Putamen (tissue), 1 donor: ENCODE measurements at places on chromosomes 12 and 14.

GRCh38 chr14:59036134-59036533, 152.3 kb upstream of the DAAM1 start:
- no peak for DNase-seq

DNA sequence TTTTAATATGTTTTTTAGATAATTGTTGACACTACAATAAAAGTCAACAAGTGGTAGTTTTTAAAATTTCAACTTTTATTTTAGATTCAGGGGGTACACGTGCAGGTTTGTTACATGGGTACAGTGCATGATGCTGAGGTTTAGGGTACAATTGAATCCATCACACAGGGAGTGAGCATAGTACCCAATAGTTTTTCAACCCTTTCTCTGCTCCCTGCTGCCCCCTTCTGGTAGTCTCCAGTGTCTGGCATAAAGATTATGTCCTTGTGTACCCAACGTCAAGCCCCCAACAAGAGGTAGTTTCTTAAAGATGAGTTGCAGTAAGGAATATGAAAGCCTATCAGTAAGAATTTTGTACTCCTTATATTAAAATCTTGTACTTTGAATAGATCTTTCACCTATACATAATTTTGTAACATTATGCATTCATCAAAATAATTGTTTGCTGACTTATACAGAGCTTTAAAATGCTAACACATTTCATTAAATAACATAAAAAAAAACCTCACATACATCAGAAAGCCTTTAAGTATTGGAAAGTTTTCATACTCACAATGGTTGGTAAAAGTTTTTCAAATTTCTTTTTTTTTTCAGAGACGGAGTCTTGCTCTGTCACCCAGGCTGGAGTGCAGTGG, 5.4 kb upstream of the RALGAPA1 start:
- DNase-seq: peak; percentile 29

- no peak for DNase-seq
Observed at GRCh38 chr12:120847392-120847791, 56.8 kb downstream of the SPPL3 start.

DNA sequence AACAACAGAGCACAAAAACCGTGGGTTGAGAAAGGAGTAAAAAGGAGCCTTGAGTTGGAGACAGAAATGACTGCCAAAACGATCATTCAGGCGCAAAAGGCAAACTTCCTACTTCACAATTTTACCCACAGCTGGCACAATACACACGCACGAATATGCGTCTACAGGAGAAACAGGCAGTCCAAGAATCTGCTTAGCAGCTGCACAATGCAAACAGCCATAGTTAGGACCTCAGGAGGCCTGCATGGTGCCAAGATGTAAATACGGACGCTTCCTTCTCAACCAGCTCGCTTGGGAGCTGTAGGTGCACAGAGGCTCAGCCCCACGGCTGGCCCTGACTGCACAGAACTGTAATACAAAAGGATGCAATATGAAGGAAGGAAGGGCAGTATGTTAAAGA, 250.1 kb upstream of the CAND1 start:
- no peak for DNase-seq

DNA sequence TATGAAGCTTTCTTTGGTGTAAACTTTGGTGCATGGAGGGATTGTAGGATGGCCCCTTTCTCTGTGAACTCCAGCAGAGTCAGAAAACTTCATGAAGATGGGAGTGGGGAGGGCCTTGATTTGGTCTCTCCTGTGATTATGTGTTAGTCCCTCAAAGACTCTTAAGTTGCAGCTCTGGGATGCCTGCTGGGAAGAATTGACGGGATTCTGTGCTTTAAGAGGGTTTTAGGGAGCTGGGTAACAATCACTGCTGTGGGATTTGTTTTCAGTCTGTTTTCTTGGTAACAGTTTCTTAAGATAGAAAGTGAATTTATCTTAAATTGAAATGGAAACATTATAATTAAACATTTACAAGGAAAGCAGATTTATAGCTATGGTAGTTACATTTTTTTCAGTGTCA, 378.1 kb downstream of the AACS start:
- DNase-seq: no peak

GRCh38 chr14:87705439-87705896, 287.5 kb downstream of the GALC start:
- DNase-seq: no peak

GRCh38 chr14:63499701-63500250, 43.4 kb downstream of the PPP2R5E start:
- no peak for DNase-seq

DNA sequence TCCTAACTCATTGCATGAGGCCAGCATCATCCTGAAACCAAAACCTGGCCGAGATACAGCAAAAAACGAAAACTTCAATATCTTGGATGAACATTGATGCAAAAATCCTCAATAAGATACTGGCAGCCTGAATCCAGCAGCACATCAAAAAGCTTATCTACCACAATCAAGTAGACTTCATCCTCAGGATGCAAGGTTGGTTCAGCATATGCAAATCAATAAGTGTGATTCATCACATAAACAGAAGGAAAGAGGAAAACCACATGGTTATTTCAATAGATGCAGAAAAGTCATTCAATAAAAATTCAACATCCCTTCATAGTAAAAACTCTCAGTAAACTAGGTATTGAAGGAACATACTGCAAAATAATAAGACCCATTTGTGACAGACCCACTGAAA, 56.5 kb upstream of the PPFIA2 start:
- no peak for DNase-seq

GRCh38 chr14:75411214-75411540, 16.6 kb upstream of the JDP2 start:
- DNase-seq: no peak

DNA sequence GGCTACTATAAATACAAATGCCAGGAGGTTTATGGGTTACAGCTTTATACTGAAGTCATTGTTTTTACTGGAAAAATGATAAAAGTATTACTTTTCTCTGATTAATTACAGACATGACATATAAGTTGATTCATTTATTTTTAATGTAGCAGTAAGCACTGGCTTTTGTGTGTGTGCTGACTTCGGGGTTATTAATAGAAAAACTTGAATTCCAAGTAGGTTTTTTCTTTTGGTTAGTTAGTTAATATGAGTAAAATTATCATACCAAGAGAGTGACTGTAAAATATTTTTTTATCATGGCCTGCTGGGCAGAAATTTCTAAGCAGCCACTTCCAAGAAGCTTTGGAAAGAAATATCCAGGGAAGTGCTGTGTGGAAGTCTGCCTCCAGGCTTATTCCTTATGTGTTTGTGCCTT, 56.4 kb downstream of the IFT81 start:
- DNase-seq: no peak

DNA sequence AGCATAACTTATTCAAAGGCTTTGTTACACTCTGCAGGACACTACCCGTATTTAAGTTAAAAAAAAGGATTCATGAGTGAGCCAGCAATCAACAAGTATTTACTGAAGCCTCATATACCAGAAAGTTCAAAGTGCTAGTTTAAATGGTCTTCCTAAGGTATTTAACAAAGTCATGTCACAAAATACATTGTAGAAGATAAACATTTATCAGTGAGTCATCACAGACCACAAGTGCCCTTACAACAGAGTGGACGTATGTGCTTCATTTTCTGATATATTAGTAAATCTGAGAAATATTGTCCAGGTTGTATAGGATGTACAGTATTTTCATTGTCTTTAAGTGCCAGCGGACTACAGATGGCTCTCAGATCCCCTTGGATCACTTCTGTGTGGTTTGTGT, 24.2 kb downstream of the FLRT2 start:
- DNase-seq: no peak

DNA sequence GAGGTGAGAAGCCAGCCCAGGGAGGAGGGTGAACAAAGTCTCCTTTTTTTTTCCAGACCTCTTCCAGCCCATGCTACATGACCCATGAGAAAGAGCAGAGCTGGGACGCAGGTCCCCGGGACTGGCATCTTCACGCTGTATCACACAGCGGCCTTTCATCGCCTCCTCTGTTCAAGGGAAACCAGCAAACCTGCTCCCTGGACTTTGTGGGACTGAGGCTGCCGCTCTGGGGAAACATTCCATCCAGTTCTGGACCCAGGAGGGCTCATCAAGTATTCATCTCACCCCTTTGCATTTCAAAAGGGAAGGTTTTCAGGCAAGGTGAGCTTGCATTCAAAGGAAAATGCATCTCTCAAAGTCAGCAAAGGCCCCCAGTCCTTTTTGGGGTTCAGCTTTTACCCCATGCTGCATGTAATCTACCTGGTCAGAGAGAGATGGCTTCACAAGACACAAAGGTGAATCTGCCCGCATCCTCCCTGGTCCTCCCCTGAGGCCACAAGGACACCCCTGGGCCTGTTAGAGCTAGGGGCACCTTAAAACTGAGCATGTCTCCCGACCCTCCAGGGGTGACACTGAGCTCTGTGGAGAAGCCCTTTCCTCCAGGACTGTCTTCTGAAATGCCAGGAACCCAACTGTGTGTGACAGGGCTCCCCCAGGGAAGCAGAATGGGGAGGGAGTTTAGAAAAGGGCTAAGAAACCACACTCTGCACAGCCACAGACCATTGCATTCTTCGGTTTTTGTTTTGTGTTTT, 21.2 kb upstream of the MEG3 start:
- no peak for DNase-seq

GRCh38 chr14:50605766-50606165, 45.8 kb downstream of the ATL1 start:
- no peak for DNase-seq

GRCh38 chr12:107318806-107319532, 225.6 kb upstream of the CRY1 start:
- no peak for DNase-seq

DNA sequence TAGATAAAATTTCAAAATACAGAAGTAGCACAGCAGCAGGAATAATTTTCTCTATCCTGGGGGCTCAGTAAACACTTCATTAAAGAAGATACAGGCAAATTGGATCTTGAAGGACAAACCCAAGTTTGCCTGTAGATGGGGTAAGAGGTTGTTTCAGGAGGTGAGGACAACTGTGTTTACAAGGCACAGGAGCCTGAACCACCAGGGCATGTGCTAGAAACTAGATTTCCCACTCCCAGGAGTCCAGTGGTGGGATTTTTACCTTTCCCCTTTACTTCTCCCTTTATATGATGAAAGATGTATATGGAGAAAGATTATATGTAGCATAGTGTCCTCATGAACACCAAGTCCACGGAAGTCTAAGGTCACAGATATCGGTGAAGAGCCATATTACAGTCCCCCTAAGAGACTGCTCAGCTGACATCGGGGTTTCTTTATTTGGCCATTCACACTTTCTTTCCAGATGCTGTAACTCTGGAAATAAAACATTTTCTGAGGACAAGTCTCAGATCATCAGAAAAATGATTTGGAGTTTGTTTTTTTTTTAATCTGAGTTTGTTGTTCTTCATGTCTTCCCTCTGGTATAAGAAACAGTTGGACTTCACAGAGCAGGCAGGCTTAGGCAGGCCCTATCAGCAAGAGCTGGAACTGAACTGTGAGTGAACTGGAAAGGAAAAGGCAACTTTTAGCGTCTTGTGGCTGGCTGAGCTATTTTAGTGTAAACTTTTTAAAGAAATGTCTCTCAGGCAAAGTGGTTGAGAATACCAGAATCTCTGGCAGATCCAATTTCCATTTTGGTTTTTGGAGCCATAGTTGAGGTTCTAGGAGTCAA, 8.0 kb upstream of the EVL start:
- no peak for DNase-seq

DNA sequence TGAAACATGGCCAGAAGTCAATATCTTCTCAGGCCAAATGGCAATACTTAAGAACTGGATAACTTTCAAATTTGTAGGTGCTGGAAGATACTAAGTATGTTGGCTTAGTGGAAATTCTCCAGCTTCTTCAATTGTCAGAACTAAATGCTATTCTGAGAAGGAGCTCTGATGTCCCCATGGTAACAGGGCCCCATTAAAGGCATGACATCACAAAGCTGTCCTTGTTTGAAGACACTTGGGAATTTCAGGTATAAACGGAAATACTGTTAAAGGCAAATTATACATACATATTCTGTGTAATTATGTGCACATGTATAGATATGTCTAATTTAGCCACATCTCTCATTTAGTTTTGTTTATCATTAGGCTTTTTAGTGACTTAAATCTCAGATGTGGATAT, 210.0 kb upstream of the SEL1L start:
- peak; percentile 49 for DNase-seq
